Glomerular endothelial cell (primary cell): ENCODE measurements at places on chromosomes 7 and 10. TPM values are rescaled to one million over a fixed set of nuclear protein-coding genes. Genes with fewer than 3 reads are reported as not detected.

EN2 gene
- total RNA-seq: not detected in 2 replicates

CDH23 gene
- total RNA-seq: not detected in 2 replicates

PCLO gene
- 0.68 and 1.4 TPM in 2 replicates for total RNA-seq

ASIC3 gene
- 0.15 and 1.6 TPM in 2 replicates for total RNA-seq

MKI67 gene
- 8.9 and 25.0 TPM in 2 replicates for total RNA-seq

EGR2 gene
- 0.06 TPM in 1 of 2 replicates, not detected in the other for total RNA-seq

EBLN1 gene
- total RNA-seq: not detected in 2 replicates

A1CF gene
- not detected in 2 replicates for total RNA-seq

VGF gene
- total RNA-seq: 0.92 TPM in 1 of 2 replicates, not detected in the other

ZMIZ2 gene
- total RNA-seq: 32.2 and 49.0 TPM in 2 replicates

C7orf57 gene
- total RNA-seq: 0.64 TPM in 1 of 2 replicates, not detected in the other

GHITM gene
- 111 and 140 TPM in 2 replicates for total RNA-seq

TOMM7 gene
- total RNA-seq: 82.3 and 104 TPM in 2 replicates

GJD4 gene
- not detected in 2 replicates for total RNA-seq

FEZF1 gene
- total RNA-seq: not detected in 2 replicates

ADAMTS14 gene
- total RNA-seq: 2.9 and 3.4 TPM in 2 replicates

LRMDA gene
- 19.8 and 25.7 TPM in 2 replicates for total RNA-seq

GPER1 gene
- total RNA-seq: 1.4 and 1.8 TPM in 2 replicates

ACSM6 gene
- not detected in 2 replicates for total RNA-seq

OR2A7 gene
- 1.5 TPM in 1 of 2 replicates, not detected in the other for total RNA-seq

BUD23 gene
- total RNA-seq: 57.3 and 59.3 TPM in 2 replicates

DGKI gene
- total RNA-seq: 1.4 and 6.2 TPM in 2 replicates

PRF1 gene
- total RNA-seq: not detected in 2 replicates

NPC1L1 gene
- not detected in 2 replicates for total RNA-seq

TUBB8 gene
- total RNA-seq: not detected in 2 replicates
